ENCODE measurements at places on chromosomes 2 and 18.

DNA sequence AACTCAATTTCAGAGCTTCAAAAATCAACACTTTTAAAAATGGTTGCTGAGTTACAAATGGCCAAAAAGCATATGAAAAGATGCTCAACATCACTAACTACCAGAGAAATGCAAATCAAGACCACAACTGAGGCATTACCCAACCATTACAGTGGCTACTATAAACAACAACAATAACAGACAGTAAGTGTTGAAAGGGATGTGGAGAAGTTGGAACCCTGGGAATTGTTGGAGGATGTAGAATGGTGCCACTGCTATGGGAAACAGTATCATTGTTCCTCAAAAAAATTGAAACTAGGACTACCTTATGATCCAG is 173.3 kb upstream of the SPRED2 start:
- no peak for DNase-seq

GRCh38 chr2:71074893-71075395 is 6.5 kb downstream of the NAGK start:
- DNase-seq: no peak

- no peak for DNase-seq
Observed at GRCh38 chr2:178920916-178921513, 113.8 kb upstream of the TTN start.

- DNase-seq: no peak
Observed at GRCh38 chr2:141737492-141738255, 393.1 kb downstream of the LRP1B start.

- no peak for DNase-seq
Observed at GRCh38 chr2:105062158-105062557, 24.3 kb downstream of the MRPS9 start.

GRCh38 chr2:101679801-101680487 is 17.6 kb upstream of the MAP4K4 start:
- DNase-seq: no peak

- no peak for DNase-seq
Observed at GRCh38 chr2:192146069-192147015, 48.4 kb downstream of the TMEFF2 start.

Data from GOT3 (cell line).